ENCODE measurements at places on chromosomes 6 and 20.

DNA sequence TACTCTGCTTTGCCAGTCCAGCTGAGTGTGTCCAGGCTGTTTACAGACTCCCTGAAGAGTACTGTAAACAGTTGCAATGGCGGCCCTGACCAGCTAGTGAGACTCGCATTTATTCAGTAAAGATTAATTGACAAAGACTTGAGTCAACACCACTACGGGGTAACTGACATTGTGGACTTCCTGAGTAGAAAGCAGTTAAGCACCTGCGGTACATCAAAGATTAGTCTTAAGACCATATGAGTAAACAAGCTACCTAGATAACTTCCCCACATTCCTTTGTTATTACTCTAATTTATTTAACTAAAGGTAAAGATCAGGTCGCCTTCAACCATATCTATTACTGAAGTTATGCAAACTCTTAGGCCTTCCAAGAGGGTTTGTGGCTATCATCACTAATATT is 12.6 kb downstream of the VPS52 start:
- DNase-seq: no peak

DNA sequence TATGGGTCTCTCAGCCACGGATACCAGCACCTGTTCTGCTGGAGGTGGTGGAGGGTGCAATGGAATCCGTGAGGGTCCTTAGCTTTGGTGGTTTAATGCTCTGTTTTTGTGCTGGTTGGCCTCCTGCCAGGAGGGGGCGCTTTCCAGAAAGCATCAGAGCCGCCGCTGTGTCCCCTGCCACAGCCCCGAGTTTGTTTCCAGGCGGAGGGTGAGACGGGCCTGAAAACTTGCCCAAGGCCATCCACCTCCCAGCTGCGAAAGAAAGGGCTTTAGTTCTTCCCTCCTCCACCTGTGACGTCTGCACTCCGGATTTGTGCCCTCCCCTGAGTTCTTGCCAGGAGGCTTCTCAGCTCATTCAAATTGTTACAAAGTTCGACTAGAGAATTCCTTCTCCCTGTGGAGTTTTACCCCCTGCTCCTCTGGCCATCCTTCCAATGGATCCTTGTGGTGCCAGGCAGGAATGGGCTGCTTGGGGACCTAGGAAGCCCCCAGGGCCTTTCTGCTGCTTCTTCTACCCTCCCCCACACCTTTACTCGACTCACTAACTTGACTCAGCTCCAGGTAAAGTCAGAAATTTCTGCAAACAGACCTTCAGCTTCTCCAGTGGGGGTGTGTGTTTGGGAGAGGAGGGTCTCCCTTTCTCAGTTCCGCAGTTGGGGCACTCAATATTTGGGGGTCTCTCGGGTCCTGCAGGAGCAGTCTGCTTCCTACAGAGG is 873.7 kb downstream of the KIF16B start:
- no peak for DNase-seq

GRCh38 chr6:43608807-43609206 is 20.3 kb downstream of the GTPBP2 start:
- no peak for DNase-seq

DNA sequence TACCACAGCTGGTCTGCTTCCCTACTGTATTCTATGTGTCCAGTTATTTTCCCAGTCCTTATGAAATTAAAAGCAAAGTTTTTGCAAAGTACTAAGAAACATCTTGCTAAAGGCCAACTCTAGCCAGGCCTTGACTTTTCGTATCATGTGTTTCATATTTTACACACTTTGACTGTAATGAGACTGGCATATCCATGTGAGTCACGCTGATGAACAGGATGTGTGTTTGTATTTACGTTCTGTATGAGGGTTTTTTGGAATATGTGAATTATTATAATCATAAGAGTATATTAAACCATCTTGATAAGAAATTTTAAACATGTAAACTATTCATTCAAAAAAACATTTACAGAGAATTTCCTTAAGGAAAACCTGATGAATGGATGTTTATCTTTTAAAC is 59.7 kb downstream of the EYA4 start:
- DNase-seq: no peak

DNA sequence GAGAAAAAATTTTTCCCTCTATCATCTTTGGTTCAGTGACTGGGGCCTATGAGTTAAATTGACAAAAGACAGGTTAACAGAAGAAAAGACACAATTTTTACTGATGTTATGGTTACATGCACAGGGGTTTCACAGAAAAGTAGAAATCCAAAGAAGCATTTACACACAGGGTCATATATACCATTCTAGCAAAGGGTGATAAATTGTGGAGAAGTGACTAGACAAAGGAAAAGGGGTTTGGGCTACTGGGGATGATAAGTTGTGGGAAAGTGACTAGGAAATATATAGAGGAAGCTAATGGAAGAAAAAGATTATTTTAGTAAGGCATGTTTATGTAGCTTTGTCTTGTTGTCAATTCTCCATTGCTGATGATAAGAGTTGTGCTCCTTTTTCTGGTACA is 276.7 kb upstream of the JARID2 start:
- DNase-seq: no peak

- DNase-seq: no peak
Observed at GRCh38 chr6:16277101-16277981, 39.0 kb downstream of the GMPR start.

GRCh38 chr6:50711686-50712085 is 1.6 kb upstream of the TFAP2D start:
- DNase-seq: no peak

DNA sequence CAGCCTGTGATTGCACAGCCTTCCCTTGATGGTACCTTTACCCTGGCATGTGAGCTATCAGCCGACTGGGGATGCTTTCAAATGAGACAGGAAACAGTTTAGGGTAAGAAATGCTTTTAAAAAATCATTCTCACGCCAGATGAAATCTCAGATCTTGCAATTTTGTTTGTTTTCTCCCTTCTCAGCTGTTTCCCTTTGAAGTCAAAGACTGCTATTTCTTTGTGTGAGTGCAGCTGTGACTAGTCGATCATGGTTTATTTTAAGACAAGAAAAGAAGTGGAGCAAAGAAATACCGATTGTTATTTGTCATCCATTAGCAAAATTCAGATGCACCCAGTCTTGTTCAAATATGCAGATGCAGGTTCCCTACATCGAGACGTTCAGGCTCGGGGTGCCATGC is 489.7 kb downstream of the QKI start:
- DNase-seq: no peak

DNA sequence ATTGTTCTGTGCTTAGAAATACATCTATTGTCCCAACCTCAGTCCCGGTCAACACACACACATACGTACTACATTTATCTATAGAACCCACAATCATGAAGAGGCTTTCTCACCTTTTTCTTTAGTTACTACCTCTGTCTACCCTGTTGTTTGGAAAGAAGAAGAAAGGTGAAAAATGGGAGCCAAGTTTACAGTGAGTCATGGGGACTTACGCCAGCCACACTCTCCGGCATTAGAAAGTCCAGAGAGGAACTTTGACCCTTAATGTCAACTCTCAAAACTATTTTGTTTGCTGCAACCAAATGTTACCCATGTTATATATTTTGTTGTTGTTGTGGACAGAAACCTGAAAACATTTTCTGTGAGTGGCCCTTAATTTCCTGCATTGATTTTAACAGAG is 259.1 kb downstream of the ZFAND3 start:
- DNase-seq: no peak

DNA sequence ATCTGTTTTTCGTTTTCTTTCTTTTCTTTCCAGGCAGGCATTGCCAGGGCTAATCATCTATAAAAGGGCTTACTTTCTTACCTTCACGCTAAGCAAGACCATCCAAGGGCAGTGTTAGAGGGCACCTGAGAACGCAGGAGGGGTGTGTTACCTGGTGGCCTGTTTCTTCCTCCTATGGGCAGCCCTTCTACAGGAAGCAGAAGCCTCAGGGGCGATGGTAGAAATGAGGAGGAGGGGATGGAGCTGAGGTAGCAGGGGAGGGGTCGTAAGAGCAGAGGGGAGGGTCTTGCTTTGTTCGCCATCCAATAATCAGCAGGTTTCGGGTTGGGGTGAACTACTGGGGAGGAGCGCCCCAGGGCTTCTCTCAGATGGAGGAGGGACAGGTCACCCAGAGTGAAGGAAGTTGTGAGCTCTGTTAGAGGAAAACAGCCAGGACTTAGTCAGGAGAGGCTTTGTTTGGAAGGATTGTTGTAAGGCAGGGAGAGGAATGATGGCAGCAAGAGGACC is 1.5 kb upstream of the CCR6 start:
- DNase-seq: no peak

DNA sequence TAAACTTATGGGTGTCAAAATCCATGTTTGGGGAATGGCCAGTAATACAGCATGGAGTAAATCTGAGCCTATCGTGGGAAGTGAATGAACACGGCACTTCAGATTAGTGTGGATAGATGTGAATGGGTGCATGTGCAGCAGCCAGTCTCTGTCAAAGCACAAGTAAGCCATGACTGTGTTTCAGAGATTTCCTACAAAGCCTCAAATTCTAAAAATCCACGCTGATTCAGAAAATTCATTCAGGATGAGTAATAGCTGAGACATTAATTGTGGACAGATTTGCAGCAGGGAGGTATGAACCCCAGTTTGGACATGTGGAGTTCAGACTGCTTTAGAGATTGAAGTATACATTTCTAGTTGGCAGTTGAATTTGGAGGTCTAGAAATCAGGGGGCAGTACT is 115.1 kb downstream of the QKI start:
- no peak for DNase-seq

- DNase-seq: peak; percentile 88
Observed at GRCh38 chr6:12010635-12011275, 1.4 kb upstream of the HIVEP1 start.
